ENCODE measurements at places on chromosomes 7 and 10.
A peak's percentile ranks its signal among the peaks of the same experiment; 100 is the strongest.

- DNase-seq = no peak
Observed at GRCh38 chr10:62749093-62749683, 55.3 kb upstream of the ADO start.

GRCh38 chr7:26198133-26198780 is 2.3 kb downstream of the HNRNPA2B1 start:
- DNase-seq = no peak

DNA sequence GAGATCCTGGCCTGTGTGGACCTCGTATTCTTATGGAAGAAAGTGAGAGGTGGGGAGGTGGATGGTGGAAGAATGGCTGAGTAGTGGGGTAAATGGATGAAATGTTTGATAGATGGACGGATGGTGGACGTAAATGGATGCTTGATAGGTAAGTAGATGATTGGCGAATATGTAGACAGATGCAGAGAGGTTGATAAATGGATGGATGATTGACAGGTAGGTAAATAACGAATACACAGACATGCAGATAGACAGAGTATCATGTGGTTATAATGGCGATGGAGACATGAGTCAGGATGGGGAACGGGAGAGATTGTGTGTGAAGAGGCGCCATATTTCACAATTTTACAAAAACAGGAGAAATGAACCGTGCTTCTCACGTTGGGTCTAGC is 219.5 kb downstream of the DIP2C start:
- DNase-seq = no peak

DNA sequence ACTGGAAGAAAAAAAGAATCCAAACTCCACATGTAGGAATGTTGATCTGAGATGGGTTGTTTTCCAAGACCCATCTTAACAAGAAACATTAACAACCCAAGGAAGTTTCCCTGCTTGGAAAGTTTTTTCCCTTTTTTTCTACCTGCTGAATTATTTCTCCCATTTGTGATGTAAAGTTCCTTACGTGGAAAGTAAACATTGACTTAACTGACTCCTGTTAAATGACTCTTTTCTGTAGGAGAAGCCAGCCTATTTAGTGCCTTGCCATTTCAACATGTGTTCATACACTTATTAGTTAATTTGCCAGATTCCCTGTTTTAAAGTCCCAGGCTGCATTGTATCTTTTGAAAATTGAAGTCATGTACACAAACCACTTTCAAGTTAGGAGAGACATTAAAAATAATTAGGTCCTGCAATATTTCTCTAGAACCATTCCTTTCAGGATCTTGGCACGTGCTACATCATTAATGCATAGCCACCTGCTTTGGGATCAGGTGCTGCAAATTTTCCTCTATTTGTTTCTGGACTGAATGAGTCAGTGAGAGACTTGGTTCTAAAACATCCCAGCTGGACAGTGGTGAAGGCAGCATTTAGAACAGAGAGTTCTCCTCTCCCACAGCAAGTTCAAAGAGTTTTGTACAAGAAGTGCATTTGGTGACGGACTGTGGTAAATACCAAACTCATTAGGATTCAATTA is 698.5 kb downstream of the SUGCT start:
- DNase-seq = no peak

DNA sequence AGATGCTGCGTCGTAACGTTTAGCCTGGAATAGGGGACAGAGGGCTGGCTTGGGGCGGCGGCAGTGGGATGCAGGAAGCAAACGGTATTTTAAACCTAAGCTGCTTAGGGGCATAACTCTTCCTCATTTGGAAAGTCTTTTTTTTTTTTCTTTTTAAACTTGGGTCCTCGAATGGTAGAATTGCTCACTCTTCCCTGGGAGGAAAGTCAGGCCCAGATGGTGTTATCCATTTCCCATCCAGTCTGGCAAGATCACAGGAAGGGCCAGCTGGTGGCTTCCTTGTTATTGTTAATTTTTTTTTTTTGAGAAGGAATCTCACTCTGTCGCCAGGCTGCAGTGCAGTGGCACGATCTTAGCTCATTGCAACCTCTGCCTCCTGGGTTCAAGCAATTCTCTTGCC is 56.6 kb downstream of the TMEM209 start:
- no peak for DNase-seq

GRCh38 chr10:117518246-117518645 is 24.3 kb upstream of the EMX2 start:
- DNase-seq = no peak

DNA sequence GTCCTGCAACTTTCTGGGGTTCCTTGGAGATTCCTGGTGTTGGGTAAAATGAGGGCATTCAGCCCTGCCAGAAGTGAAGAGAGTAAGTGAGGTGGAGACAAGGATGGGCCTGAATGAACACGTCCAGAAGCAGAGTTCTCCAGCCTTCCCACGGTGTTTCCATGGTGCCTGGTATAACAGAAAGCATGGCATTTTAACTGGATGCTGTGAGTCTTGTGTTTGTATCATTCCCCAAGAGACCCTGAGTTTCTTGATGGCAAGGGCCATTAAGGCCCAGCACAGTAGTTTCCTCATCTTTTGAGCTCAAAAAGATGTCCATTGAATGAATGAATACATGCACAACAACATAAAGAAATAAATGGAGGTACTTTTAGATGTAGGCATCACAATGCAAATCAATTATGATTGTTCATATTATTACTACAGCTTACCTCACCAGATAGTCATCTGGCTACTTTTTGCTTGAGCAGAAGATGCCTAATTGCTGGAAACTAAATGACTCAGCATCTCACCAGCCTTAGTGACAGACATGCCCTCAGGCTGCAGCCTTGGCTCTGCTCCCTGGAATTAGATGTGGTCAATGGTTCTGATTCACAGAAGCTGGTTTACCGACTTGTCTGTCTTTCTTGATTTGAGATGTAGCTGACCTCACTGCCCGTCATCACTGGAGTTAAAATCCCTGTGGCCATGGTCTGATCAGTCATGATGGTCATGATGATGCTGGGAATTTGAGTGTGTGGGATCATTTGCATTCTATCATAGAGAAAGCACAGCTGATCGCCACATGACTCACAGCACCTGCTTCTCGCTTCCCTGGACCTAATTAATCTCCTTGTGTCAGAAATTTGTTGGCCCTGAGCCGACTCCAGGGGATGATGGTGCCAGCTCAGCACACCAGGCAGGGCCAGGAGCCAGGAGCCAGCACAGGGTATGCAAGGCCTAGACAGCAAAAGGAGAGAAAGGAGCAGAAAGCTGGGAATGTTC is 83.9 kb downstream of the CXCL12 start:
- DNase-seq = peak; percentile 98

DNA sequence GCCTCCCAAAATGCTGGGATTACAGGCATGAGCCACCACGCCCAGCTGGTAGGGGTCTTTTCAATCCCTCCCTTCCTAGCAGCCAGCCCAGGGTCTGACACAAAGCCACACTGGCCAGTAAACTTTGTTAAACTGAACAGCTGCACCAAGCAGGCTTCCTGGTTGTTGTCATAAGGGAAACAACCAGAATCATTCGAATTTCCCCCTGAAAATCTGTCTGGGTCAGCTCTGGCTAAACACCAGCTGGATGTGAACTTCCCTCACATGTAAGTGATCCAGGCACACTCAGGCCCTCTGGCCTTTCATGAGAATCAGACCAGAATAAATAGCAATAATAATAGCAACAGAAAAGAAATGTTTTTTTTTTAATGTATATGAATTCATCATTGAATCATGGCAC is 7.4 kb downstream of the IMPDH1 start:
- DNase-seq = no peak

- DNase-seq = no peak
Observed at GRCh38 chr7:91993976-91994375, 53.3 kb downstream of the AKAP9 start.

GRCh38 chr10:45000138-45000751 is 478 bp upstream of the ZNF22 start:
- no peak for DNase-seq

DNA sequence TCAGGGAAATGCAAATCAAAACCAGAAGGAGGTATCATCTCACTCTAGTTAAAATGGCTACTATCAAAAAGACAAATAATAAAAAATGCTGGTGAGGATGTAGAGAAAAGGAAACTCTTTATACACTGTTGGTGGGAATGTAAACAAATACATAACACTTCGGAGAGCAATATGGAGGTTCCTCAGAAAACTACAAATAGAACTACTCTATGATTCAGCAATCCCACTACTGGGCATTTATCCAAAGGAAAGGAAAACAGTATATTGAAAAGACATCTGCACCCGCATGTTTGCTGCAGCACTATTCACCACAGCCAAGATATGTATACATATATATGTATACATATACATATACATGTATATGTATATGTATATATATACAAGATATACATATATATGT is 94.2 kb downstream of the C10orf90 start:
- DNase-seq = no peak

DNA sequence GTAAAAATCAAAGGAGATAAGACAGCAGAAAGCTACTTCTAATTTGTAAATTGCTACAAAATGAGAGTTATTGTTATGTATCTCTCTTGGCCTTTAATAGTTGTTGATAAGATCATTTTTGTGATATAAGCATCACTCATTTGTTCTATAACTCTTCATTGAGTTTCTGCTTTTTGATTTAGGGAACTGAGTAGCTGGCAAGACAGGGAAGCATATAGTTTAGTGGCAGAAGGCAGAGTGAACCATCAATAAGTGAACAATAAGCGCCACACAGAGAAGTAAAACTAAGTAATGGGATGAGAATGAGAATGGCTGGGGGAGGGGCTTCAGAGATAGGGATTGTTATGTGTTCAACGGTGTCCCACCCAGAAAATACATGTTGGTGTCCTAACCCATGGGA is 245.4 kb downstream of the ADARB2 start:
- DNase-seq = no peak

- no peak for DNase-seq
Observed at GRCh38 chr7:135467207-135467711, 42.6 kb downstream of the CNOT4 start.

- no peak for DNase-seq
Observed at GRCh38 chr7:133784486-133785001, 342.6 kb upstream of the LRGUK start.

DNA sequence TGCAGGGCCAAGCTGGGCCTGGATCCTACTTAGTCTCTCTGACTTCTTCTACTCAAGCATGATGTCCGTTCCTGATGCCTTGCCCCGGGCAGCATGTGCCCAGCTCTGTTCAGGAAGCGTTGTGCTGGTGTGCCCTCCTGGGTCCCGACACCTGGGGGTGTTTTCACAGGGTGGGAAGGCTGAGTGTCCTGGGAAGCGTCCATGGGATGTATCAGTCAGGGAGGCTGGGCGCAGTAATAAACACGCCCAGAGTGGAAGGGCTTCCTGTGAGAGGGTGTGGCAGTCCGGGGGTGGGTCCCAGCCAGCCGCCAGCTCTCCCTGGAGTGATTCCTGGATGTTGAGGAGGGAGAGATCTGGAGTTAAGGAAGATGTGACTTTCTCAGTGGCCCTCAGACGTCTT is 29.0 kb downstream of the FOXK1 start:
- DNase-seq = no peak

DNA sequence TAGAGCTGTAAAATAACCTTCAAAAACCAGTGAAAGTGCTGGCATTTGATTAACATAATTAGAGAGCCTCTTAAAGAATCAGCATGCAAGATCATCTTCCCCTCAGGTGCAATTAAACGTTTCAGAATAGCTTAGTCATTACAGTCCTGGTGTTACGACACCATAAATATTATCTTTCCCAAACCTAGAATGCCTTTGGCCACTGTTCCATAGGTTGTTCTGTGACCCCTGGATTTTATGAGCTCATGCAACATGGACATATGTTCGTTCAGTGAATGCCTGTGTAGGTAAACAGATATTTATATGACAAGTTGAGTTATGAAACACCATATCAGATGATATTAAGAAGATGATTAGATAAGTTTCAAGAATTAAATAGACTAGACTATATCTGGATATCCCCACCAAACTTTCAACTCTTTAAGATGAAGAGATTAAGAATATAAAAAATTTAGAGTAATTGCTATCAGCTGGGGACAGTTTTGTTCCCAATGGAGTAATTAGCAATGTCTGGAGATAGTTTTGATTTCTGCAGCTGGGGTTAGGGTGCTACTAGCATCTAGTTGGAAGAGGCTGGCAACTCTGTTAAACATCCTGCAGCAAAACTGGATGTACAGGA is 263.5 kb upstream of the DKK1 start:
- DNase-seq = no peak

GRCh38 chr10:69668721-69669120 is 38.7 kb downstream of the FAM241B start:
- no peak for DNase-seq

DNA sequence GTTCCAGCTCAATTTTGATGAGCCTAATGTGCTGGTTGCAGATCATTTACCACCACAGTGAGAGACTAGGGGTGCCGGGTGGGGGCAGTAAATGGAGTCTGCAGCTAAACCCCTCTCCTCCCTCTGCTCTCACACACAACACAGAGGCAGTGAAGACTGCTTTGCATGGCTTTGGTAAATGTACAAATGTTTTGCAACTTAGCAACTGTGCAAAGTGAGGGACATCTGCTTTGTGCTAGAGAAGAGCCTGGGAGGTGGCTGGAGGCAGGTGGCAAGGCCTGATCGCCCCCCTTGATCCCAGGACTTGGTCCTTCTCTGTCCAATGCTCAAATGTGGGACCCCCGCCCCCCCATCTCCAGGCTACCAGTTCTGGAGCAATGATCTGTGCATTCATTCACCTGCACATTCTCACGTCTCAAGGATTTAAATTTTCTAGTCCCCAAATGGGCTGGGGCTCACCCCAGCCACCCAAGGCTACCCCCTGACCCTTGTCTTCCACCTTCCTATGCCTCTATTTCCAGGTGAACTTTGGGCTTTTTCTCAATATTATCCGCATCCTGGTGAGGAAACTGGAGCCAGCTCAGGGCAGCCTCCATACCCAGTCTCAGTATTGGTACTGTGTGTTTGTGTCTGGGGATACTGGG is 11.6 kb downstream of the GHRHR start:
- no peak for DNase-seq

DNA sequence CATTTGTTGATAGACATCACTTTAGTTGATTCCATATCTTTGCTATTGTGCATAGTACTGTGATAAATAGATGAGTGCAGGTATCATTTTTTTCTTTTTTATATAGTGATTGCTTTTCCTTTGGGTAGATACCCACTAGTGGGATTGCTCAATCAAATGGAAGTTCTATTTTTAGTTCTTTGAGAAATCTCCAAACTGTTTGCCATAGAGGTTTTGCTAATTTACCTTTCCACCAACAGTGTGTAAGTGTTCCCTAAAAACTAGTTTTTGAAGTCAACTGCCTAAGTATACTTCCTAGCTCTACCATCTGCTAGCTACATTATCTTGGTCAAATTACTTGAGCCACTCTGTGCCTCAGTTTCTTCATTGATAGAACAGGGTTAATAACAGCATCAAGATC is 31.5 kb upstream of the RSBN1L start:
- DNase-seq = no peak

DNA sequence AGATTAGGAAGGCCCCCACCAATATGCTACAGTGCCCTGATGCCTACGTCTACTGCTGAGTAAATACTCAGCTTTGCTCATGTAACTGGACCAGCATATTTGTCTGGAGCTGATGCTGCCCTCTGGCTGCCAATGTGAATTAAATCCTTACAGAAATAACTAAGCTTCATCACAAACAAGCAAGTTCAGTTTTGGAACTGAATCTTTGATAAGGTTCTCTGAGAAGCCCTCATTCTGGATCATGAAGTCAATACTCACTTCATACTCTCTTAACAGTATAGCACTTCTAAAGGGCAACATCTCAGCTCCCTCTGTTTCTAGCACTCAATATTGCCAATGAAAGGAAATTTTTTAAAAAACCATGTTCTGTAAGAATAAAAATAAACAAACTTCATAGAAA is 246.7 kb downstream of the ETV1 start:
- no peak for DNase-seq

GRCh38 chr7:83739527-83739926 is 90.6 kb upstream of the SEMA3E start:
- no peak for DNase-seq

GRCh38 chr7:19852192-19852591 is 78.8 kb upstream of the TMEM196 start:
- no peak for DNase-seq
